Renal pelvis (tissue), 12 donors: ENCODE measurements at places on chromosomes 5 and 9.

- no peak for DNase-seq
These were observed 46.5 kb upstream of the FAT2 start for GRCh38 chr5:151637676-151638075.

GRCh38 chr5:139188558-139189270, 9.5 kb downstream of the SIL1 start:
- no peak for DNase-seq

GRCh38 chr5:137887831-137888230, 1.4 kb upstream of the PKD2L2 start:
- DNase-seq = no peak

GRCh38 chr5:77798456-77798855, 22.3 kb upstream of the TBCA start:
- no peak for DNase-seq

DNA sequence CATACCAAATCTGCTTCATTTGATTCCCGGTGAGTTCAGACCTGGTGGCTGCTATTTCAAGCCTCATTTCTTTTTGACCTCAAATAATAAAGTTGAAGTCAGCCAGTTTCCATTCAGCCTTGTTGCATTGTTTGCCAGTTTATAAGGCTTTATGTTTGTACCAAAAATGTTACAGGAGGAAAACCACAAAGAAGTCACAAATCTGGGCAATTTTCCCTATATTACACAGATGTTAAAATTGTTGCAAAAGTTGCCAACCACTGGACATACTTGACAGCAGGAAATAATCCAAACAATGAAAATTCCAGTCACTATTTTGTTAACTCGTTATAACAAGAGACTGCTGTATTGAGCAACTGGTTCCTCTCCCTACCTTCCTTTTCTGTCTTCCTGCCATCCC, 1325.0 kb upstream of the DMAC1 start:
- DNase-seq = peak; percentile 15

GRCh38 chr9:108666240-108666784, 189.5 kb downstream of the ACTL7B start:
- DNase-seq = no peak

DNA sequence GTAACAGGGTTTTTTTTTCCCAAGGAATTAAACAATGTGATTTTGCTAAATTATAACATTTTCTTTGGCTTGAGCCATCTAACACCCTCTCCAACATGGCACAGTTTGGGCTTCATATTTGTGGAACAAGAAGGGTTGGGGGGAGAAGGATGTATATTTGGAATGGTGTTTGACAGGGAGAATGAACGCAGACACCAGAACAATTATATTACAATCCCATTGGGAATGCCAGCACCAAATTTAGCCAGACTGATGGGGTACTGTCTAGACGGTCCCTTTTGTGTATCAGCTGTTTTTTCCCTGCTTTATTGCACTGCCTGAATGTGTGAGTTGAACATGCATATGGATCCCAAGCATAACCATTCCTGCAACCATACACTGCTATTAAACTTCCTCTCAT, 130.9 kb upstream of the TMEM161B start:
- DNase-seq = no peak

DNA sequence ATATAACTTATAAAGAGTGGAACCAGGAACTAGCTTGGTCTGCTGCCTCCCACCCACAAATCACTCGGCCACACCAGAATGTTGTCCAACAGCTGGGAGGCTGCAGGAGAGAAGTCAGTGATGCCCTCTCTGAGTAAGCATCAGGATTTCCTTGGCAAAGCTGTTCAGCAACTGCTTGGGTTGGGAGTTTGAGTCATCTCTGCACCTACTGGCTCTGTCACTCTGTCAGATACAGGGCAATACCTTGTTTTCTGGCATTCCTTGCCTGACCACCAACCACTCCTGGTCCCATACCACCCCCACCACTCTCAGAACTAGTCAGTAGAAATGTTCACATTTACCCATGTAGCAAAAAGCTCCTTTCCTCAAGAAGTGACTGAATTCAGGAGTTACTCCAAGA, 36.8 kb upstream of the GCNT4 start:
- no peak for DNase-seq
